Stimulated activated CD8-positive, alpha-beta memory T cell treated with anti-CD3 and anti-CD28 coated beads, Interleukin-15, amount 100 ng/mL, for 24 hours (primary cell): ENCODE measurements at places on chromosomes 2 and 18.

GRCh38 chr2:111919794-111920608 lies 21.6 kb downstream of the MERTK start:
- DNase-seq = no peak

- DNase-seq = no peak
Observed at GRCh38 chr2:132038179-132038882, 123.4 kb downstream of the ANKRD30BL start.

- DNase-seq = no peak
Observed at GRCh38 chr2:239022437-239023260, 174.8 kb downstream of the TWIST2 start.

GRCh38 chr18:59155153-59155552 lies 15.5 kb downstream of the SEC11C start:
- DNase-seq = no peak

- DNase-seq = no peak
Observed at GRCh38 chr18:76277801-76278200, 217.2 kb downstream of the ZNF516 start.

- DNase-seq = no peak
Observed at GRCh38 chr18:61988100-61988499, 95.3 kb upstream of the RNF152 start.

- DNase-seq = no peak
Observed at GRCh38 chr2:45342-46130, 769 bp downstream of the FAM110C start.

- no peak for DNase-seq
Observed at GRCh38 chr2:208939852-208940251, 484.0 kb upstream of the MAP2 start.

GRCh38 chr18:13915995-13916431 lies 677 bp upstream of the MC2R start:
- no peak for DNase-seq
